Stimulated activated CD4-positive, alpha-beta T cell treated with anti-CD3 and anti-CD28 coated beads, Interleukin-1b, Interleukin-23, amount 100 ng/mL, for 4 hours (primary cell): ENCODE measurements at places on chromosomes 16 and 17.

GRCh38 chr16:17474572-17474971 lies 3.8 kb upstream of the XYLT1 start:
- DNase-seq, result no peak

DNA sequence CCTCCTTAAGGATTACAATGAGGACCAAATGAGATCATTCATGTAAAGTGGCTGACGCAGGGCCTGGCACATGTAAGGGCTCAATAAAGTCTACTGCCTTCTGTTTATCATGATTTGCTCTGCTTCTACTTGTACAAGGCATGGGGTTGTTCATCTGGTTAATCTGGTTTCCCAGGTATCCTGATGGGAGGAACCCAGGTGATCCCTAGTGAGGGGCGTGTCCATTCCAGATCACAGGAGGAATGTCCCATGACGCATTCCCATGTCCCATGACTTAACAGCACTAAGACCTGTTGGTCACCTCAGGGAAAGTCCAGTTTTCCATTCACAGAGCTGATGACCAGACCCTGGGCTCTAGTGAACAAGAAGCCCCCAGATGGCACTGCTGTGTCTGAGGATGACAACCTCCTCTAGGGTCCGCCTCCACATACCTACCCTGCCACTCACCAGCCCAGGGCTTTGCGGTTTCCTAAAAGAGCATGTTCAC lies 11.5 kb upstream of the TPPP3 start:
- no peak for DNase-seq

- no peak for DNase-seq
These were observed 37.2 kb downstream of the LYRM1 start for GRCh38 chr16:20937736-20938135.

GRCh38 chr17:49388692-49389513 lies 25.8 kb downstream of the PHB1 start:
- no peak for DNase-seq

- no peak for DNase-seq
These were observed 10.7 kb upstream of the SKAP1 start for GRCh38 chr17:48440669-48441068.

GRCh38 chr17:32625971-32626370 lies 139.2 kb downstream of the CDK5R1 start:
- DNase-seq, result no peak
